Stomach (tissue), 19 donors: ENCODE measurements at places on chromosomes 12 and 14. TPM values are rescaled to one million over a fixed set of nuclear protein-coding genes. Genes with fewer than 3 reads are reported as not detected.

DNA sequence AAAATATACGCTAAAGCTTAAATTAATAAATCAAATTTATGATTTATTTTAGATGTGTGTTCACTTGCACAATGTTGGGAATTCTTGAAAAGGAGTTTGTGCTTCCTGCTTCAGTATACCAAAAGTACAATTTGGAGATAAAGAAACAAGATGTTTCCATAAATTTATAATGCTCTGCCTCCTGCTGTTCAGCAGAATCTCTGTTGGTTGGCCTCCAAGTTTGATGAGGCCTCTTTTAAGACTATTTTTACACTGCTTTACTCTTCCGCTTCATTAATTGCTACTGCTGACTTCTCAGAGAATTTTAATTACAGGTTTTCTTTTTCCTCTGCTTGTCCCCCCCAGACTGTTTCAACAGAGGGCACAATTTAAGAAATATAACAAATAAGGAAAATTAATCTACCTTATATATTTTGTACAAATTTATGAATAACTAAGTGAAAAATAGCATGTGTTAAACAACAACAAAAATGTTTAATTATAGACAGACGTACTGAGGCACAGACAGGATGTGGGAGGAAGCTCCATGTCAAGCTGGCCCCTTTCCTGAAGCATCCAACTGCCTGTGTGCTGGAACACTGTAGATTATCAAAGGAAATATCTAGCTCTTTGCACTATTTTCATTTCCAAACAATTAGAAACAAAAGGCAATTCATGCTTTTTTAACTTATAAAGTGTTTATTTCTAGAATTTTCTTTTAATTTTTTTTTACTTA, 83.9 kb downstream of the PIK3C2G start:
- no peaks in the 10 kb centered on the region for H3K36me3 ChIP-seq
- no peak overlapping the region for H3K27ac ChIP-seq
- peak; percentile 33 for DNase-seq
- no peaks in the 10 kb centered on the region for H3K4me1 ChIP-seq
- no peak overlapping the region for H3K4me3 ChIP-seq

DNA sequence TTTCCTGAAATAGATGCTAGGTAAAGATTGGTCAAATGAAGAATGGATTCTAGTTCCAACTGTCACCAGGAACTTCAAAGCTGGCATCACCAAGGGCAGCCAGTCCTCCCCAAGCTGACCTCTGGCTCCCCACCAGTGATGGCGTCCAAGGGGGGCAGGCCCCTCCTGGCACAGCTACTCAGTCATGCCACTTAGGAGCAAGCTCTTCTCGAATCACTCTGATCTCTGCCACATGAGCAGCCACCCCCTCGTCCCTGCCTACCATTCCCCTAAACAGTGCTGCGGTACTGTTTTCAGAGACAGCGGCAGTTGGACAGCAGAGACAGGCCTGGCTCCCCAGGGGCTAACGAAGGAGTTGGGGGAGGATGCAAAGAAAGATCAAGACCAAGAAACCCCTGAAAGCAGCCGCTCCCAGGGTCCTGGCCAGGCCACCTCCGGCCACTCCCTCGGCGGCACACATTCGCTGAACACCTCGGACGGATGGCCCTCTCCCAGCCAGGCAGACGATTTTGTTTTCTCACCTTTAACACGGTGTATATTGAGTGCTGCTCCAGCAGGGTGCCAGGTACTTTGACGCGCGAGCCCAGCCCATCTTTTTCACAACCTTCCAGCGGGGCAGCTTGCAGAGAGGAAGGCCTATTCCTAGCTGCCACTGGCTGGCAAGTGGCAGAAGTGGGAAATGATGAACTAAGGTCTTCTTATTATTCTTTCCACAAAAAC, 47.4 kb downstream of the ARL6IP4 start:
- H3K4me3 ChIP-seq = no peak overlapping the region
- no peaks in the 10 kb centered on the region for H3K4me1 ChIP-seq
- peaks cover 33% of the 10 kb centered on the region for H3K36me3 ChIP-seq

GRCh38 chr14:23045419-23046357, 3.7 kb downstream of the PSMB11 start:
- H3K4me1 ChIP-seq = peaks cover 6% of the 10 kb centered on the region
- no peak overlapping the region for H3K27ac ChIP-seq
- peaks cover 12% of the 10 kb centered on the region for H3K27me3 ChIP-seq
- peak; percentile 39 for DNase-seq
- no peak overlapping the region for H3K4me3 ChIP-seq

DNA sequence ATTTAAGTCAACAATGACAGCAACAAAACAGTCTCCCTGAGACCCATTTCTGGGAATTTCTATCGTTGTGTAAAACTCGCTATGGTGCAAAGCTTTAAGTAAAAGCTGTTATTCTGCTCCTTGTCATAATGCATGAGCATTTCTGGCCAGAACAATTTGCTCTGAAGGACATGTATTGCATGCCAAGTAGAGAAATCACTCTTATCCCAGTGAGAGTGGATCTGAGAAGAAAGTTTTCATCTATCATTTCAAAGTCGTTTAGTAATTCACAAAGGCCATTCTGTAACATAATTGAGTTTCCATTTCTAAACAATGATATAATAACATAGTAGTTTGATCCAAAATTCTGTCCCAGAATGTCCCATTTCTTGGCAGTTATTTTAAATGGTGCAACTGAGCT, 86.6 kb downstream of the TBC1D30 start:
- H3K36me3 ChIP-seq = no peaks in the 10 kb centered on the region
- no peaks in the 10 kb centered on the region for H3K4me1 ChIP-seq
- no peak overlapping the region for H3K4me3 ChIP-seq
- no peaks in the 10 kb centered on the region for H3K27me3 ChIP-seq
- peak; percentile 46 for DNase-seq

DNA sequence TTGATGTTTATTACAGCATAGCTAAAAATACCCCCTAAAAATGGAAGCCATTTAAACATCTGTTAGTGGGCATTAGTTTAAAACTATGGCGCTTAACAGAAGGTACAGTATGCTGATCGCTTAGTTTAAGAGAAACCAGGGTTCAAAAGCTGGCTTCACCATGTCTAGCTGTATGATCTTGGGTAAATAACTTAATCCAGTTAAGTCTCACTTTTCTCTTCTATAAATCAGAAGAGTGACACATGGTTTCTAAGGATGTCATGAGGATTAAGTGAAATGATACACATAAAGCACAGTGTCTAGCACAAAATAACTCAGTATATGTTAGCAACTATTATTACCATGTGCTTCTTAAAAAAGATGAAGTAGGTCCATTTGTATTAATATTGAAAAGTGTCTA, 38.7 kb downstream of the STK38L start:
- no peak overlapping the region for H3K4me3 ChIP-seq
- DNase-seq = no peak
- H3K27me3 ChIP-seq = no peaks in the 10 kb centered on the region
- H3K36me3 ChIP-seq = no peaks in the 10 kb centered on the region
- H3K27ac ChIP-seq = no peak overlapping the region
- H3K4me1 ChIP-seq = peaks cover 31% of the 10 kb centered on the region

DNA sequence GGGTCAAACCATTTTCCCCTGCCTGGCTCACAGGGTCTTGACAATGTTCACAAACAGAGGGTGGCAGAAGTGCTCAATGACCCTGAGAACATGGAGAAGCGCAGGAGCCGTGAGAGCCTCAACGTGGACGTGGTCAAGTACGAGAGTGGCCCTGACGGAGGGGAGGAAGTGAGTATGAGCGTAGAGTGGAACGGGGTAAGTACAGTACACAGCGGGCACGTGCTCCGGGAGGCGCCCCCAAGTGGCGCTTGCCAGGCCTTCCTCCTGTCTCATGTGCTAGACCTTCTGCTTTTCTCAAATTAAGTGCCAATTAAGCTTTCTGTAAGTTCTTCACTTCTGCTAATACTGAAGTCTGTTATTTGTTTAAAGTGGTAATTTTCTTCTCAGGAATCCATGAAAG, 35.9 kb downstream of the XRCC3 start:
- peaks cover 100% of the 10 kb centered on the region for H3K36me3 ChIP-seq
- DNase-seq = peak; percentile 68

GRCh38 chr14:100004392-100004791, 60.8 kb upstream of the EVL start:
- no peak for DNase-seq
- H3K36me3 ChIP-seq = no peaks in the 10 kb centered on the region
- no peak overlapping the region for H3K27ac ChIP-seq
- H3K27me3 ChIP-seq = no peaks in the 10 kb centered on the region
- no peak overlapping the region for H3K4me3 ChIP-seq

- H3K27ac ChIP-seq = no peak overlapping the region
- DNase-seq = no peak
- H3K4me3 ChIP-seq = no peak overlapping the region
Measured at GRCh38 chr12:56601503-56601902, 28.6 kb downstream of the BAZ2A start.

DNA sequence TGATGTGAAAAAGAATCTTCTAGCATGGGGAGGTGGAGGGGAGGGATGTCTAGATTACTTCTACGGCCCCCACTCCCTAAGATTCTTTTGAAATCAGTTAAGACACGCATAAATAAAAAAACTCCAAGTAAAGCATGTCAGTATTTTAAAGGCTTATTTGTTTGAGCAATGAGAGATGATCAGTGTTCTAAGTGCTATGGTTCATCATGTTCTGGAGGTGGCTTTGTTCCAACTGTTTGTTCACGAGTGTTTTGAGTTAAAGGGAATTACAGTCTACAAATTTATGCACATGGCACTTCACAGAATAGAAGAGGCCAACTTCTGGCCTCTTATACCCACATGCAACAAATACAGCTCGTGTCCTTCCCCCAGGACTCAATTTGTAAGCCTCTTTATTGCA, 394.9 kb downstream of the RAD51B start:
- H3K27ac ChIP-seq = no peak overlapping the region
- H3K4me3 ChIP-seq = no peak overlapping the region
- no peak for DNase-seq
- peaks cover 19% of the 10 kb centered on the region for H3K4me1 ChIP-seq

DNA sequence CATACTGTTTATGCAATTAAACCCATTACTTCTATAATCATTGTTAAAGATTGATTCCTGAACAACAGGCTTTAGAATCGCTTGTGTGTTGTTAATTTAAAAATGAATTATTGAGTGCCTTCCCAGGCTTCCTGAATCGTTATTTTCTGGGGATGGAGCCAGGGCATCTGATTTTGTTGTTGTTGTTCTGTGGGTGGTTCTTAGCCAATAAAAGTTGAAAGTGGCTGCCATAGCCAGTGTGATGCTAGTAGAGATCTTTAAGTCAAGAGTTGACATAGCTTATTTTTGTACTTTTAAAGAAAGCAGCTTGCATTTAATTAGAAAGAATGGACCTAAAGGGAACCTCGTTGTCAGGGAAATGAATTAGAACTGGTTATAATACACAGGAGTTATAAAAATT, 6.4 kb downstream of the GOLGA5 start:
- peaks cover 45% of the 10 kb centered on the region for H3K36me3 ChIP-seq
- peaks cover 85% of the 10 kb centered on the region for H3K4me1 ChIP-seq
- H3K4me3 ChIP-seq = no peak overlapping the region
- no peaks in the 10 kb centered on the region for H3K27me3 ChIP-seq
- no peak for DNase-seq

DNA sequence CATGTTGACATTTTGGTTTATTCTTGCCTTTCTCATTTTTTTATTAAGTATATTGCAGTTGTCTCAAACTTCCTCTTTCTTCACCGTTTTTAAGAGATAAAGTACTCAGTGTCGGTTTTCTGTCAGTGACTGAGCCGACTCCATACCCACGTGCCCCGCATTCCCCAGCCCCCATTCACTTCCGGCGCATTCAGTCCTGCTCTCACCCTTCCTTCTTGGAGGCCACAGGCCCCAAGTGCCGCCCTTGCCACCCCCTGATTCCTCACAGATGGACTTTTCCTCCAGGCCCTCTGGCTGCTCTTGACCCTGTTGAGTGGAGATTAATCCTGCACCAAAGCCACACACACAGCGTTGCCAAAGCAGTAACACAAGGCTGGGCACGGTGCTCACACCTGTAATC, 19.1 kb upstream of the DNAH10 start:
- H3K27me3 ChIP-seq = no peaks in the 10 kb centered on the region
- no peak for DNase-seq
- H3K27ac ChIP-seq = no peak overlapping the region
- H3K36me3 ChIP-seq = peaks cover 100% of the 10 kb centered on the region
- H3K4me1 ChIP-seq = no peaks in the 10 kb centered on the region
- no peak overlapping the region for H3K4me3 ChIP-seq

GRCh38 chr12:102479099-102479885, 1.1 kb downstream of the IGF1 start:
- H3K36me3 ChIP-seq = no peaks in the 10 kb centered on the region
- peak overlapping the region; percentile 67 for H3K27ac ChIP-seq
- H3K27me3 ChIP-seq = peaks cover 4% of the 10 kb centered on the region
- DNase-seq = no peak
- H3K4me1 ChIP-seq = peaks cover 40% of the 10 kb centered on the region

GRCh38 chr14:55136885-55137786, 8.1 kb downstream of the LGALS3 start:
- peak overlapping the region; percentile 82 for H3K27ac ChIP-seq
- no peaks in the 10 kb centered on the region for H3K27me3 ChIP-seq
- H3K4me1 ChIP-seq = peaks cover 63% of the 10 kb centered on the region
- H3K36me3 ChIP-seq = peaks cover 46% of the 10 kb centered on the region

GRCh38 chr14:105093431-105094192, 28.4 kb upstream of the GPR132 start:
- peak overlapping the region; percentile 92 for H3K27ac ChIP-seq
- no peaks in the 10 kb centered on the region for H3K27me3 ChIP-seq
- DNase-seq = peak; percentile 95
- H3K36me3 ChIP-seq = no peaks in the 10 kb centered on the region
- H3K4me1 ChIP-seq = peaks cover 40% of the 10 kb centered on the region
- H3K4me3 ChIP-seq = peak overlapping the region; percentile 69

DNA sequence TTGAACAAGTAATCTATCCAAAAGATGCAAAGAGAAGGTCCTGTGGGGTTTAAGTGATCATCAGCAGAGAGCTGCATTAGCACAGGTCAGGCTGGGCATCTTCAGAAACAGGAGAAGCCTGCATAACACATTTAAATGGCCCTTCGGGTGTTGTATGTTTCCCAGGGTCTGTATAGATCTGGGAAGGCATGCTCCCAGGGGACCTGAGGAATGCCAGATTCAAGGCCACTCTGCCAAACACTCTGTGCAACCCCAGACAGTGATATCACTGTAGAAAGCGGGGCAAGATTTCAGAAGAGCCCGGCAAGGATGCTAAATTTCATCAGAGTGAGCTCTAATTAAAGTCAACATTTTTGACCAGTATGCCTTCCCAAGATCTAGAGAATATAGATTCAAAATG, 92.9 kb downstream of the ARMH4 start:
- no peak for DNase-seq
- H3K27ac ChIP-seq = no peak overlapping the region
- no peaks in the 10 kb centered on the region for H3K36me3 ChIP-seq

- no peak overlapping the region for H3K27ac ChIP-seq
- no peaks in the 10 kb centered on the region for H3K27me3 ChIP-seq
- no peak for DNase-seq
- H3K4me1 ChIP-seq = peaks cover 6% of the 10 kb centered on the region
Measured at GRCh38 chr14:103476065-103476464, 46.6 kb downstream of the CKB start.

GRCh38 chr14:68263563-68264259, 444.1 kb downstream of the RAD51B start:
- H3K4me1 ChIP-seq = peaks cover 20% of the 10 kb centered on the region
- no peaks in the 10 kb centered on the region for H3K36me3 ChIP-seq
- DNase-seq = no peak
- H3K4me3 ChIP-seq = no peak overlapping the region
- no peak overlapping the region for H3K27ac ChIP-seq

GRCh38 chr14:101737414-101738339, 23.8 kb upstream of the PPP2R5C start:
- H3K27me3 ChIP-seq = peaks cover 7% of the 10 kb centered on the region
- H3K36me3 ChIP-seq = no peaks in the 10 kb centered on the region
- no peaks in the 10 kb centered on the region for H3K4me1 ChIP-seq
- no peak overlapping the region for H3K27ac ChIP-seq
- no peak for DNase-seq

DHRS2 gene
- not detected for total RNA-seq

SMOC1 gene
- total RNA-seq = 2.2 TPM

GPRC5D gene
- total RNA-seq = not detected

LMNTD1 gene
- not detected for total RNA-seq

DDN gene
- not detected for total RNA-seq

SERPINA10 gene
- total RNA-seq = not detected

MYO1H gene
- total RNA-seq = not detected

LMO3 gene
- 10.8 TPM for total RNA-seq
